ENCODE measurements at places on chromosomes 12 and 14.
A peak's percentile ranks its signal among the peaks of the same experiment; 100 is the strongest.

- no peak for DNase-seq
Observed at GRCh38 chr14:55771242-55771981, 191.4 kb downstream of the KTN1 start.

GRCh38 chr14:55128386-55129085, 516 bp upstream of the LGALS3 start:
- no peak for DNase-seq

DNA sequence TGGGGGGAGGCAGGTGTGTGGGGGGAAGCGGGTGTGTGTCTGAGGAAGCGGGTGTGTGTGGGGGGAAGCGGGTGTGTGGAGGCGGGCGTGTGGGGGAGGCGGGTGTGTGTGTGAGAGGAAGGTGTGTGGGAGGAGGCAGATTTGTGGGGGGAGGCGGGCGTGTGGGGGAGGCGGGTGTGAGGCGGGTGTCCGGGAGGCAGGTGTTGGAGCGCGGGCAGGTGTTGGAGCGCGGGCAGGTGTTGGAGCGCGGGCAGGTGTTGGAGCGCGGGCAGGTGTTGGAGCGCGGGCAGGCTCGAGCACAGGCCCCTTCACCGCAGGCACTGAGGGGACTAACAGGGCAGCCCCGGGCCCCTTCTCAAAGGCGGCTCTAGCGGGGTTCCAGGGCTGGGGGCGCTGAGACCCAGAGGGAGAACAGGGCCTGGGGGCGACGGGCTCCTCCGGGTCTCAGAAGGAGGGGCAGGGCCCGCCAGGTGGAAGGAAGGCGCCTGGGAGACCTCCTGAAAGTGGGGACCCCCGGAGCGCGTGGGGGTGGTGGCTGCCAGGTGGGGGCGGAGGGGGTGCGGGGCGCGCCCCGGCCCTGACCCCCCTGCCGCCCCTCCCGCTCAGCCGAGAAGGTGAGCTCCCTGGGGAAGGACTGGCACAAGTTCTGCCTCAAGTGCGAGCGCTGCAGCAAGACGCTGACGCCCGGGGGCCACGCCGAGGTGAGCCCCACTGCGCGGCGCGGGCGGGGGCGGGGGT, 3.2 kb downstream of the CRIP2 start:
- DNase-seq: no peak

DNA sequence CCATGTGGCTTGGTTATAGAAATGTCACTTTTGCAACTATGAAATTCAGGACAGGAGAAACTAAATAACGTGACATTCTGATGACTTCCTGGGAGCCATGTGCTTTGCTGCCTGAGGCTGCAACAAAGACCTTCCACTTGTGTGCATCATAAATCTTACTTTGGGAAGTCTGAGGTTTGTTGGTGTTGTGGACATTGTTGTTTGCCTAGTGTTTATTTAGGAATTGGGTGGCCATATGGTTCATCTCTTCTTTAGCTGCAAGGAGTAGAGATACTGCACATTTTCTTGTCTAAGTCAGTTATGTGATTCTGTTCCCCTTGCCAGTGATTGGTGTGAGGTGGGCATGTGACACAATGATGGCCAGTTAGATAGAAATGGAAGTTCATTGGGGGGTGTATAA, 167.3 kb upstream of the SSTR1 start:
- DNase-seq: no peak

DNA sequence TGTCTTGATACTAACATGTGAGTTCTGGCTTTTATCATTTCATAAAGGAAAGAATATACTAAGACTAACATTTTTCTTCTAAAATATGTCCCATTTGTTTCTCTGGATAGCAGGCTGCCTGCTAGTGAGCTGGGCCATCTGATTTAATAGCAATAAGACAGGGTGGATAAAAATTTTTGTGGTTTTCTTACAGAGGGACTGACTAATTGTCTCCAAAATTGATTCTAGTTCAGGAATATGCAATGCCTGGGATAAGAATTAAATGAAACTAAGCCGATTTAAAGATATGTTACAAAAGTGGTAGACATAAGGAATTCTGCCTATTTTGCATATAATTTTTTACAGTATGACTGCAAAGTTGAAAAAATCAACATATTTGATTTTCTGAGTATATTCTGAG, 252.9 kb upstream of the NAV3 start:
- no peak for DNase-seq

DNA sequence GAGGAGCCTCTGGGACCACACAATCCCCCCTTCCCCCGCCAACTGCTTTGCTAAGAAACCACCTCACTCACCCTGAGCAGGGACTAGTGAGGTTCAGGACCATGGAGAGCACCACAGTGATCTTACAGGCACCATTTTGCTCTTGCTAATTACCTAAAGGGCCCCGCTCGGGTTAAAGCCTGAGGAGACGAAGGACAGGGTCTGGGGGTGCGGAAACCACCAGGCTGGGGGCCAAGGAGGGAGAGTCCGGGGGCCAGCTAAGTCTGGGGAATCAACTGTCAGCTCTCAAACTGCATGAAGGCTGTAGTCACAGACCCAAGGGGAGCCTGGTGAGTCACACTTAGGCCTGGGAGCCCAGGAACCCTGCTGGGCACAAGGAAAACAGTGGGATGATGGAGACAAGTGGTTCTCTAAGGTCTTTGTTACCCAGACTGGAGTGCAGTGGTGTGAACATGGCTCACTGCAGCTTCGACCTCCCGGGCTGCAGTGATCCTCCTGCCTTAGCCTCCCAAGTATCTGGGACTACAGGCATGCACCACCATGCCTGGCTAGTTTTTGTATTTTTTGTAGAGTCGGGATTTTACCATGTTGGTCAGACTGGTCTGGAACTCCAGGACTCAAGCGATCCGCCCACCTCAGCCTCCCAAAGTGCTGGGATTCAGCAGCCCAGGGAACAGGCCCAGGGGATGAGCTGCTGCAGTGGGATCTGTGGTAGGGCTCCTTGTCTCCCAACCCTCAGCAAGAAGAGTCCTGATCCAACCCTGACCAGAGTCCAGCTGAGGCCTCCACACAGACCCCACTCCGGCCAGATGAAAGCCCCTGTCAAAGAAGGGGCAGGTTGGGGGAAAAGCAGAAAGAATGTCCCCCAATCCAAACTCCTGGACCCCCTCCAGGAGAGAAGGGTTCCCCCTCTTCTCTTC, 98.8 kb downstream of the CALM1 start:
- no peak for DNase-seq

- DNase-seq: no peak
Observed at GRCh38 chr14:58815794-58816193, 178.0 kb downstream of the DACT1 start.

DNA sequence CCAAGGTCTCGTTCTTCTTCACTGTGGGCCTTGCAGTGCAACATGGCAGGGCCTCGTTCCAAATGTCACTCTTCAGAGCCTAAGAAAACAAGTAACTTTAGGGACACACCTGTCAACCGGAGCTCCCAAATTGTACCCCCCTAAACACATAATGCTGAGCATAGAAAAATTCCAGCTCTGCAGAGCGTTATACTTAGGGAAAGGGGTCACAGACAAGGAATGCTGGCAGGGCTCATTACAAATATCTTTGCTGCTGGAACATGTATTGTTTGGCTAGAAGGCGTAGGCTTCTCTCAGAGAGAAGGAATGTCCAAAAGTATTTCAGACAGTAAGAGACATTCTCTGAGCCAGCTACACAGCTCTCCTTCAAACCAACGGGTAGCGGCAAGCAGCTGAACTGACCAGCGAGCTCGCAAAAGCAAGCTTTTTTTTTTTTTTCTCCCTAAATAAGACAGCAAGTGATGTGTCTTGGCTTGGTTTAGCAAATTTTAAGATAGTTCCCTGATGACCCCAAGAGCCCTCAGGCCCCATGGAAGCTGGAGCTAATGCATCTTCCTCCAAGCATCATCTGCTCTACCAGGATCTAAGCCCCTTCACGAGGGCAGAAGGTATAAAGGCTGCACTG, 24.5 kb downstream of the SSH1 start:
- peak; percentile 51 for DNase-seq

DNA sequence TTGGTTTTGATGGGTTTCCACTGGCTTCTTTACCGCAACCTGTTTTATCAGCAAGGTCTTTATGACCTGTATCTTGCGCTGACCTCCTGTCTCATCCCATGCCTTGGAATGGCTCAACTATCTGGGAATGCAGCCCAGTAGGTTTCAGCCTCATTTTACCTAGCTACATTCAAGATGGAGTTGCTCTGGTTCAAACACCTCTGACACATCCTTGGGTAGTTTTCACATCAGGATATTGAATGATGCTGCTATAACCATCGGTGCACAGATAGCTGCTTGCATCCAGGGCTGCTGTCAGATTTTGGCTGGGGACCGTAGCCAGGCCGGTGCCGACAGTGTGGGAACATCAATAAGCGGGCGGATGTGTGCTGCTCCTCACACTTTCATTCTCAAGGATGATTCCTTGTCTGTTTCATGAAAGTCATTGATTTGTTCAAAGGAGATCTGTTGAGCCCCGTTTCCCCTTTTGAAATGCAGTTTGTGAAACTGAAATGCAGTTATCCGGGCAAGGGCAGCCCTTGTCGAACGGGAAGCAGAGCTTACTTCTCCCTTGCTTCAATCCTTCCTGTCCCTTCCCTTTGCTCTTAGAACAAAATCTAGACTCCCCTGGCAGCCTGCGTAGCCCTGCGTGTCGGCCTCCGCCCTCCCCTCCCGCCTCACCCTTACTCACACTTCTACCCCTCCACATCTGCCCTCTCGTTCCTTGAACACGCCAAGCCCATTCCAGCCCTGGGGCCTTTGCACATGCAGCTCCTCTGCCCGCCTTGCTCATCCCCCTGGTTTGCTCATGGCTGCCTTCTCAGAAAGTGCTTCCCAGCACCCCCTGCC, 49.2 kb upstream of the NCOR2 start:
- no peak for DNase-seq

DNA sequence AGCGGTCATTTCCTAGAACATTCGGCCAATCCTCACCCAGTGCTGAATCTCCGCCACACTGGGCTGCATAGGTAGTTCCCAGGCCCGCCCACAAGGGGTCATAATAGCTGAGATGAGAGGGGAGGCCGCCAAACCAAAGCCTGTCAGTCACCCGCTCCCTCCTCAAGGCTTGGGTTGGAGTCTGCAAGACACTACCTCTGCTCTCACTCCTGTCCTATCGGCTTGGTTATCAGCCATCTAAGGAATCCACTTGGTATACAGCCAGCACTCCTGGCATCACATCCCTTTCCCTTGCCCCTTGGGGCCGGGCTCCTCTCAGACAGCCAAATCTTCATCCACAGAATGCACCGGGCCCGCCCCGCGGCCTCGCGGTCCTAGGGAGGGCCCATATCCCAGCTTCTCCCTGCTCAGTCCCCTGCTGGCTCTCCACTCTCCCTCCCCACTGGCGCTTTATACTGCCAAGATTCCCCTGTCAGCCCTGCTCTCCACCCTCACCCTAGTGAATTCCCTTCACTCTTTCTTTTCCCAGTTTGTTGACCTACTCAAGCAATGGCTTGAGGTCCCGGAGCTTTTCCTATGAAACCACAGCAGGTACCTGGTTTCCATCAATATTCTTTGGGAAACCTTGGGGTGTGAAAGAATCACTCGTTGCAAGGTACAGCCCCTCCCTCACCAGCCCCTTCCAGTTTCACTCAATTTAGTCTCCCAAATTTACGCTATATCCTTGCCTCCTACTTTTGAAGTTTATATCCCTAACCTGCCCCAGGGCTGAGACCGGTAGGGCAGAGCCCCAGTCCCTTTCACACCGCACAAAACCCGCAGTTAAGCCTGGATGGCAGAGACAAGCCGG, 1.4 kb downstream of the IFFO1 start:
- peak; percentile 94 for DNase-seq

DNA sequence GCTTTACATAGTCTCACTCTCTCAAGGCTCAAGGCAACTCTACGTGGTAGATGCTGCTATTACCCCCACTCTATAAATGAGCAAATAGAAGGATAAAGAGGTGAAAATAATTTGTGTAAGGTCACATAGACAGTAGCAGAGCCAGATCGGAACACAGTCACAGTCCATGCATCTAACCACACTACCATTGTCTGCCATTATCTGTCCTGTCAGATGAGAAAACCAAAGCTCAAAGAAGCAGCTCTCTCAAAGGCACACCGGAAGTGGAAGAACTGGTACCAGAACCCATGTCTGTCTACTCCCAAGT, 134.4 kb upstream of the NUDT4 start:
- DNase-seq: no peak

DNA sequence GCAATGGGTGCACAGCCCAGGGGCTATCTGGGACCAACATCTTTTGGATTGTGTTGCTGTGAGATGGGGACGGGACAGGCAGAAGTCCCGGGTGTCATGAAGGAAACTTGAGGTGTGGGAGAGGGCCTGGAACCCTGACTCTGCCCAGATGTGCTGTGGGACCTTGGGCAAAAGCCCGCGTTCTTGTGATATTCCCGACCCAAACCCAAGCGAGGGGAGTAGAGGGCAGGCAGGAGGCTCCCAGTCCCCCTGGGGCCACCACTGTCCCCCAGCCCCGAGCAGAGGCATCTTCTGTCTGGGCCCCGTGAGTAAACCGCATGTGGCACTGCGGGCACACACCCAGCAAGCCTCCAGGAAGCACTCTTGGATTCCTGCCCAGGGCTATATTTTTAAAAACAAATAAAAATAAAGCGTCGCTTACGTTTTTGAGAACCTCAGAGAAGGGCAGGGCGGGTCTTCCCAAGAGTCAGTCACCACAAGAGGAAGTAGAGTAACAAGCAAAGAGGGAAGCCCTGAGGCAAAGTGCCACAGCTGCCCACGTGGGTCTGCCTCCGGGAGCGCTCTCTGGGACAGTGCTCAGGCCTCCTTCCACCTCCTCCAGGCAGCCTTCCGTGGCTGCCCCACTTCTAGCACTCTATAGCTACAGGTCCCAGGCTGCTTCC, 39.5 kb downstream of the BEGAIN start:
- no peak for DNase-seq

DNA sequence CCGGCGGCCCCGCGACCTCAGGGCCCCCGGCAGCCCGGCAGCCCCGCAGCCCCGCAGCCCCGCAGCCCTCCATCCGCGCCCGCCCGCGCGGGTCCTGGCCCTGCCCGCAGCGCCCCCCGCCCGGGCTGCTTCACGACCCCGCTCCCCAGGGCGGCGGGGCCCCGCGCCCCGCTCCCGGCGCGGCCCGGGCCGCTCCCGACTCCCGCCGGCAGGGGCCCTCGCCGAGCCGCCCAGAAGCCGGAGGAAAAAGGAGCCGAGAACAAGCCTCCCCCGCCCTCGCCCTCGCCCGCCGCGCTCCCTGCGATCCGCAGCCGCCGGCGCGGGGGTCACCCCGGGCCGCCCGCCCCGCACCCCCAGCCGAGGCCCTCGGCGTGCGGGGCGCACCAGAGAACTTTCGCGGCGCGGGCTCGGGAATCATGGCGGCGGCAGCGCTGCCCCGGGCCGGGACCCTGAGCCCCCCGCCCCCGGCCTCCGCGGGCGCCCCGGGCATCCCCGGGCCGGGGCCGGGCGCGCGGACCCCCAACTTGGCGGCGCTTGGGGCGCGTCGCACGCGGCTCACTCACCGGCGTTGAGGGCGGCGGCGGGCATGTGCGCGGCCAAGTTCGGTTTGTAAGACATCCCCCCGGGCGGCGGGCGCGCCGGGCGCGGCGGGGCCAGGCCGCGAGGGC, 521 bp downstream of the CDK2AP1 start:
- DNase-seq: peak; percentile 61

- DNase-seq: no peak
Observed at GRCh38 chr12:30691122-30691879, 4.4 kb downstream of the IPO8 start.
